Peyer's patch (tissue), 4 donors: ENCODE measurements at places on chromosomes 12 and 14. TPM values are rescaled to one million over a fixed set of nuclear protein-coding genes. Genes with fewer than 3 reads are reported as not detected.

GRCh38 chr12:101166866-101167265 lies 43.2 kb downstream of the SLC5A8 start:
- no peak overlapping the region for H3K4me3 ChIP-seq
- no peaks in the 10 kb centered on the region for H3K27me3 ChIP-seq
- H3K36me3 ChIP-seq, result no peaks in the 10 kb centered on the region
- H3K27ac ChIP-seq, result no peak overlapping the region
- no peaks in the 10 kb centered on the region for H3K4me1 ChIP-seq

- no peak for DNase-seq
- H3K4me1 ChIP-seq, result no peaks in the 10 kb centered on the region
- no peaks in the 10 kb centered on the region for H3K36me3 ChIP-seq
- no peak overlapping the region for H3K27ac ChIP-seq
- H3K4me3 ChIP-seq, result no peak overlapping the region
- no peaks in the 10 kb centered on the region for H3K27me3 ChIP-seq
Measured at GRCh38 chr12:81208187-81208911, 130.5 kb downstream of the ACSS3 start.

GRCh38 chr14:33352821-33353220 lies 414.1 kb downstream of the NPAS3 start:
- no peaks in the 10 kb centered on the region for H3K36me3 ChIP-seq
- H3K4me3 ChIP-seq, result no peak overlapping the region
- H3K27me3 ChIP-seq, result no peaks in the 10 kb centered on the region
- H3K27ac ChIP-seq, result no peak overlapping the region
- H3K4me1 ChIP-seq, result no peaks in the 10 kb centered on the region
- no peak for DNase-seq

DNA sequence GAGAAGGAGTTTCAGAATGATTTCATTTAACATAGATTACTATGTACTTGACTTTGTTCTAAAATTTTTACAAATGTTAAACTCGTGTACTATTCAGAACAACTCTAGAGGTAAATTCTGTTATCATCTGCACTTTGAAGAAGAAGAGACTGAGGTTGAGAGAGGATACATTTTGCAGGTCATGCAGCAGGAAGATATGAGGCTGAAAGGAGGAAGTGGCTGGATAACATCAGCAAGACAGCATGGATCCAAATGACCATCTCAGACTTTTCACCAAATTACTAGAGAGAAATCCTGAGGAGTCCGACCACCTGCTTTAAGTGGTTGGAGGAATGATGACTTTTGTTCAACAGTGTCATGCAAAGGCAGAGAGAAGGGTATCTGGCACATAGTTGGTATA lies 84.9 kb downstream of the ASCL4 start:
- H3K4me1 ChIP-seq, result no peaks in the 10 kb centered on the region
- no peak for DNase-seq
- no peaks in the 10 kb centered on the region for H3K27me3 ChIP-seq
- H3K4me3 ChIP-seq, result no peak overlapping the region
- H3K27ac ChIP-seq, result no peak overlapping the region

- no peak overlapping the region for H3K4me3 ChIP-seq
- H3K27ac ChIP-seq, result peak overlapping the region; percentile 71
- H3K36me3 ChIP-seq, result no peaks in the 10 kb centered on the region
- DNase-seq, result peak; percentile 76
- H3K4me1 ChIP-seq, result peaks cover 4% of the 10 kb centered on the region
- no peaks in the 10 kb centered on the region for H3K27me3 ChIP-seq
Measured at GRCh38 chr14:76917158-76917596, 91.0 kb downstream of the LRRC74A start.

DNA sequence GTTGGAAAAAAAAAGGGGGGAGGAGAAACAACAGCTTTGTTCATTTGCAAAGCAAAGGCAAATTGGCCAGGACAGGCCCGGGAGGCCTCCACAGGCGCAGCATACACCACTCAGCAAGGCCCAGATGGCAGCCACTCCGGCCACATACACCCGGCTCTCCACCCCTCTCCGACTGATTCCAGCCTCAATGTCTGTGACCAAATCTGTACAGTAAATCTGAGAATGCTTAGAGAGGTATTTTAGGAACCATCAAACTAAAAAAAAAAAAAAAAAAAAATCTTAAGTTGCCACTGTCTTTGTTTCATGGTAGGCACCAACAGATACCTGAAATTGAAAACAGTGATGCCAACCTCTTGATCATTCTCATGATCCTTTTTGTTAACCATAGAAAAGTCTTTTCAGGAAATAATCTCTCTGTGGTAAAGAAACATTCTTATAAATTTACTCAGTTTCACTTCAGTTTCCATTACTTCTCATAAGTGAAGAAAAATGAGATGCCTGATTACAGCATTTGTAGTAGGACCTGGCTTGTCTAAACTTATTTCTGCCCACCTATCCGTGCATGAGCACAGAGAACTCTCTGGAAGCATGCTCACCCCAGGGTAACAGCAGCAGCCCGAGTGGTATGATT lies 20.2 kb downstream of the VPS37B start:
- H3K27ac ChIP-seq, result no peak overlapping the region
- peak; percentile 47 for DNase-seq
- no peaks in the 10 kb centered on the region for H3K36me3 ChIP-seq
- H3K4me3 ChIP-seq, result no peak overlapping the region
- peaks cover 61% of the 10 kb centered on the region for H3K4me1 ChIP-seq
- no peaks in the 10 kb centered on the region for H3K27me3 ChIP-seq

DNA sequence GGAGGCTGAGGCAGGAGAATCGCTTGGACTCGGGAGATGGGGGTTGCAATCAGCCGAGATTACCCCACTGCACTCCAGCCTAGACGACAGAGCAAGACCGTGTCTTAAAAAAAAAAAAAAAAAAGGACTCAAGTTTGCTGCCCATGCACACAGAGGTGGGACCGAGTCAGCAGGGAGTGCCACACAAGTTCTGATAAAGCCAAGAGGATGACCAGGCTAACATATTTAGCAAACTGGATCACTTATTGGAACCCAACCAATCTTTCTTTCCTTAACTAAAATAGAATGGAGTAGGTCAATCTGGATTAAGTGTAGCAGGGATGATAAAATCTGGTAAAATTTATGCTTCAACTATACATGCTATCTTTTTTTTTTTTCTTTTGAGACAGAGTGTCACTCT lies 190.4 kb upstream of the FOXN3 start:
- H3K4me3 ChIP-seq, result no peak overlapping the region
- H3K27ac ChIP-seq, result no peak overlapping the region
- no peaks in the 10 kb centered on the region for H3K36me3 ChIP-seq

DNA sequence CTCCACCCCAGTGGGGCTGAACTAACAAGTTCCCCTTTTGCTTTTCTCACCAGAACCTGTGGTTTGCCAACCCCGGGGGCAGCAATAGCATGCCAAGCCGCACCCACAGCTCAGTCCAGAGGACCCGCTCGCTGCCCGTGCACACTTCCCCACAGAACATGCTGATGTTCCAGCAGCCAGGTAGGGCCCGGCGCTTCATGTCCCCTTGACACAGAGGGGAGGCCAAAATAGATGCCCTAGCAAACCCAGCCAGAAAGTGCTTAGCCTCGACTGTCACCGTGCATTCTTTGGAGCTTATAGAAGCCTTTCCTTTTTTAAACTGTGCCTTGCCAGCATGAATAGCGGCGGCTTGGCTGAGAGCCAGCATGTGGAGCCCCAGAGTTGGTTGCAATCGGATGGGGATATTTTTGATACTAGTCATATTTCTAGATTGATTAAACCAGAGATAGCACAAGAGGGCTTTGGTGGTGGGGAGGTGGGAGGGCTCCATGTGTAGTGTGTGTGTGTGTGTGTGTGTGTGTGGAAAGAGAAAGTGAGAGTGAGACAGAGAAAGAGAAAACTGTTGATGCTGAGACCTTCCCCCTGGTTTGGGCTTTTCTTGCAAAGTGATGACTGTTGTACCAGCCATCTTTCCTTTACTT lies 126.1 kb downstream of the GCH1 start:
- no peak overlapping the region for H3K4me3 ChIP-seq
- H3K4me1 ChIP-seq, result no peaks in the 10 kb centered on the region
- no peaks in the 10 kb centered on the region for H3K27me3 ChIP-seq
- peak overlapping the region; percentile 25 for H3K27ac ChIP-seq
- H3K36me3 ChIP-seq, result peaks cover 8% of the 10 kb centered on the region

DNA sequence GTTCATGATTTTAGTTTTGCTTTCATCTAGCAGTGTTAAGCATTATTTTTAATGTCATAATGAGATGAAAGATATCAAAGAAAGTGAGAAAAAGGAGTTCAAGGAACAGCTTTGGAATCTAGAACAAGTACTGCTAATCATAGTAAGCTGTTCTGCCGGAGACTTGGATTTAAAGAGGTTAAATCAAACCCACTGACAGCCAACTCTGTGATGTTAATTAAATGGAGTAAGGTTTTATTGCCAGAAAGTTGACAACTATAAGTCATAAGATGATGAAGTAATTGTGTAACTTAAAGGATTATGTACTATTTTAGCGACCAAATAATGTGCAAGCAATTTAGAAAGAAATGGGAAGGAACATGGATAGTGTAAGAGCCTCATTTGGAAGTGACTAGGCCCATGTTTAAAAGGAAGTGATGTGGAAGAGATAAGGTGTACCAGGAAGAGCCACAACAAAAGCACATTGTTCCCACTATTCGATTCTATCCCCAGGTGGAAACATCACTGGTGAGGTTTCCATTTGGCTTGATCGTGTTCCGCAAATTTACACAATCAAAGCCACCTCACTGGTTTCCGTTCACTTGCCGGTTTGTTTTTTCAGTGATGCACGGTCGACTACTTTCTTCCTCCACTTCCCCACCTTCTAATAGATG lies 388.5 kb downstream of the PAWR start:
- DNase-seq, result no peak
- no peak overlapping the region for H3K4me3 ChIP-seq
- H3K4me1 ChIP-seq, result no peaks in the 10 kb centered on the region
- no peak overlapping the region for H3K27ac ChIP-seq

DNA sequence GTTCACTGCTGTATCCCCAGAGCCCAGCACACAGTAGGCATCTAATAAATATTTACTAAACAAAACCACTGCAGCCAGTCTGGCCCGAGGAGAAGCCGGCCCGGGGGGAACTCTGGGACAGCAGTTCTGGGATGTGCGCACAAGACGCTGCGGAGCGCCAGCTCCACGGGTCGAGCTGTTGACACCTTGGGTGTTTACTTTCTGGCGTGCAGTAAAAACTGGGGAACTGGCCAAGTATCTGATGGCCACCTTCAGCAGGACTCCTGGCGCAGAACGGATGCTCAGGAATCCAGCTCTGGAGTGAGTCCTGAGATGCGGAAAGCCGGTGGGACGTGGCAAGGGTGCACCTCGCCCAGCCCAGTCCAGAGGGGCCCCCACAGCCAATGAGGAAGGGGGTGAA lies 65.6 kb downstream of the NCOR2 start:
- H3K4me1 ChIP-seq, result no peaks in the 10 kb centered on the region
- H3K27ac ChIP-seq, result no peak overlapping the region
- no peak overlapping the region for H3K4me3 ChIP-seq
- H3K27me3 ChIP-seq, result no peaks in the 10 kb centered on the region
- no peak for DNase-seq

MEG3 gene
- 26.9 TPM for total RNA-seq

PPFIA2 gene
- total RNA-seq, result 3.2 TPM

SMIM41 gene
- total RNA-seq, result not detected

POTEM gene
- not detected for total RNA-seq

TSPAN8 gene
- 588 TPM for total RNA-seq
